IMR-90 (cell line): ENCODE measurements at places on chromosomes 16 and 17.
A peak's percentile ranks its signal among the peaks of the same experiment; 100 is the strongest.

DNA sequence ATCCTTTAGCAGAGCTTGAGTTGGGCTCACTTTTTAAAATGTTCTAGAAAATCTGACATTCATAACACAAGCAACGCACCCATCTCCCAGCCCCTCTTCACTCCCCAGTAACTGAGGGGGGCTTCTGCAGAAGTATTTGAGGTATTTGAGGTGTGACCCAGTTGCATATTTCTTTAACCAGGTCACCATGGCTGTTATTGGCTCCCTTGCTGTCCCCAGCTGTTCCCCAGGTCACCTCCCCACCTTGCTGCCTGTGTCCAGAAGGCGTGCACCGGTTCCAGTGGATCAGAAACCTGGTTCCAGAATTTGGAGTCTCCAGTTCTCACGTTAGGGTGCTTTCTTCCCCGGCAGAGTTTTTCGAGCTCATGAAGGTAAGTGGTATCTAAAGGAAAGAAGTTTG lies 13.8 kb downstream of the PGS1 start:
- no peak for DNase-seq

GRCh38 chr17:8288336-8289102 lies at the start of gene RANGRF:
RANGRF (plus strand) TSS chr17:8288670; CDS start chr17:8288789, 119 bp downstream.
- DNase-seq = peak; percentile 75

DNA sequence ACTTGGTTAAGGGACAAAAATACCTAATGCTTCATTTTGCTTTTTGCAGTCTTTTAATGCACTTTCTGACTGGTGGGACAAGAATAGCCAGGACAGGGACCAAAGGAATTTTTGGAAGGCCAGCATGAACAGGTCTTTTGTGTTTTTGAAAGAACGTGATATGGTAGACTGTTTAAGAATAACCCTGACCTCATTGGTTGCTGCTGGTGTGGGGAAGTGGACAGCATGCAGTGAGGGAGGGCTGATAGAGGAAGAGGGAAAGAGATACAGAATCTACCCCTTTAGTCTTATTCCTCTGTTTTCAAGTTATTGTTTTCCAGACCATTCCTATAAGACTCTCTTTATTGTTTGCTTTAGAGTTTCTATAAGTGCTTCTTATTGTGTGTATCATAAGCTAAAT lies 816.2 kb downstream of the CDH11 start:
- no peak for DNase-seq

DNA sequence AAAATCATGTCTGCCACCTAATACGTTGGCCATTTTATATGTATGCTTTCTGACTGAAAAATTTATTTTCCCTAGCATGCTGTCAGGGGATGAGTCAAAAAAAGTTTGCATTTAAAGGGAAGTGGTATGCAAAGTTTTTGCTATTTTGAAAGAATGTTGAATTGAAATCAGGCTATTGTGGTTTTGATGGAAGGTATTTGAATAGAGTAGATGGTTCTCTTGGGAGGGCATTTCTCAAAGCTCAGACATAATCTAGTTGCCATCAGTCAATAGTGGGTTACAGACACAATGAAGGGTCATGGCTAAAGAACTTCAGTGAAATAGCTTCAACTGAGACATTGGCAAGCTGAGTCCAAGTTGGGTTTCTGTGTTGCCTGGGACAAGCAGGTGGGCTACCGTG lies 102.4 kb downstream of the MAP2K6 start:
- no peak for DNase-seq

DNA sequence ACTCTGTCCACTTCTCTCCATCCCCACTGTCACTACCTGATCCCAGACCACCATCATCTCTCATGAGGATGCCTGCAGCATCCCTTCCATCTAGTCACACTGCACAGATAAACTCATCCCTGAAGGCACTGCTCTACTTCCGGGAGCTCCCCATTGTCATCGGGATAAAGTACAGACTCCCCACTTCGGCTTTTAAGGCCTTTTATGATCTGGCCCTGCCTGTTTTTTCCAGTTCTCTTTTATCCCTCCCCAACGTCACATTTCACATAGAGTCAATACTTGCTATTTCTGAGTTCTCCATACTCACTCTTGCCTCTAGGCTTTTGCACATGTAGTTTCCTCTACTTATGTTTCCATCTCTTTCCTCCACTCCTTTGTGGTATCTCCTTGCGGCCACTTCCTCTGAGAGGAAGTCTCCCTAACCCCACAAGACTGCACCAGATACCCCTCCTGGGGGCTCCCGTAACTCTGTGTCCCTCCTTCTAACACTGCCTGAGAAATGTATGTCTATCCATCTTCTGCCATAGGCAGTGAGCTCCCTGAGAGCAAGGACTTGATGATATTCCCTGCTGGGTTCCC lies 66.9 kb downstream of the COPRS start:
- no peak for DNase-seq

- DNase-seq = peak; percentile 19
These were observed 138.2 kb upstream of the COX10 start for GRCh38 chr17:13931111-13931526.

GRCh38 chr17:15409721-15410250 lies 57.6 kb downstream of the CDRT4 start:
- DNase-seq = peak; percentile 98

DNA sequence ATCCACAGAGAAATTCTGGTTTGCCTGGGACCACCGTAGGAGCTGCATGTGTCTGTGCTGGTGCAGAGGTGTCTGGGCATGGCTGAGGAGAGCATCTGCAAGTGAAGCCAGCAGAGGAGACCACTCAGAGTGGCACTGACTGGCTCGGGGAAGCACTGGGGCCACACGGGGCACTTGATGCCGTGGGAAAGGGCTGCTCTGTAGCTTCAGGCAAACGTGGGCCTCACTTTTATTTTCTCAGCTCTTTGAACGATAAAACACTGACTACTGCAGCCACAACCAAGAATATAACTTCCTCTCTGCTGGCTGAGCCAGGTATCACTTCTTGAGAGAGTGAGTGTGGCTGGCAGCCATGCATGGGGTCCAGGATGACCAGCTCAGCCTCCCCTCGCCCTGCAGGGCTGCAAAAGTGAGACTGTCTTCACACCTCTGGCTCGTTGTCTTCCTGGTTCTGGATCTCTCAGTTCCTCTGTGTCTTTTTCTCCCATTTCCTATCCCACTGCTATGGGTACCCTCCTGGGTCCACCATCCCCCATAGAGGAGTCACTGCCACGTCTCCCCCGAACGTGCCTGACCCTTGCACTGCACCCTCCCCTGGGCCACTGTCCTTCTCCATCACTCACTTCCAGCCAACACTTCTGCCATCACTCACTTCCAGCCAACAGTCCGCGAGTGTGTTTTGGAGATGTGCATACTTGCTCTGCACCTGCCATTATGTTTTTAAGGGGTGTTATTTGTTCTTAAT lies 201.4 kb upstream of the CHMP6 start:
- DNase-seq = no peak

GRCh38 chr16:78902321-78902720 lies 698.2 kb downstream of the MAF start:
- DNase-seq = no peak

- DNase-seq = no peak
These were observed 27.4 kb downstream of the EMP2 start for GRCh38 chr16:10552998-10553491.

DNA sequence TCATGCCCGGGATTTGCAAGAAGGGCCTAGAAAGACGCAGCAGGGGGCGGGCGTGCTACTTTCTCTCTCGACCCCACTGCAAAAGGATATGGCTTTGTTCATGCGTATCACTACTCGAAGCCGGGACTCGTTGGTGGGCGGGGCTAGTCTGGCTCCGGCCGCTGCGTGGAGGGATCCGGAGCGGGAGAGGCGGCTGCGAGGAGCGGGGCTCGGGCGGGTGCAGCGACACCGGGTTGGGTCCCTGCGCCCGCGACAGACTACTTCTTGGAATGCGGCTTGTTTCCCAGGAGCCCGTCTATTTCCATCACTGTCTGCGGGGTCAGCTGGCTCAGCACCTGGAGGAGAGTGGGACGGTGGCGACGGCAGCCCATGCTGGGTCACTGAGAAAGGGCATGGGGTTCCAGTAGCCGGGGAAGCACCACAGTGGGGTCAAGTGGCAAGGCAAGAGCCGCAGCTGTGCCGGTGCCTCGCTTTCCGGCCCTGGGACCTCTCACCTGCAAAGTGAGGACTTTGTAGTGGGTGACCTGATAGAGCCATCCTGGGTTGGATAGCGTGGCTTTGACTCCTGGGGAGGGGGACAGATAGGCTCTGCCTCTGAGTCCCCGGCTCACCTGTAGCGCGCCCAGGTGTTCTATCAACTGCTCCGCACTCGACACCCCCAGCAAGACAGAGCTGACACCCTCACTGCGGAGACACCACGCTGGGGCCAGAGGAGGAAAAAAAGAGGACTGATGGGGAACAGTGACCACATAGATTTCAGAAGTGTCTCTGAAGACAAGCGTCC lies 6.6 kb downstream of the KCNAB3 start:
- peak; percentile 67 for DNase-seq

DNA sequence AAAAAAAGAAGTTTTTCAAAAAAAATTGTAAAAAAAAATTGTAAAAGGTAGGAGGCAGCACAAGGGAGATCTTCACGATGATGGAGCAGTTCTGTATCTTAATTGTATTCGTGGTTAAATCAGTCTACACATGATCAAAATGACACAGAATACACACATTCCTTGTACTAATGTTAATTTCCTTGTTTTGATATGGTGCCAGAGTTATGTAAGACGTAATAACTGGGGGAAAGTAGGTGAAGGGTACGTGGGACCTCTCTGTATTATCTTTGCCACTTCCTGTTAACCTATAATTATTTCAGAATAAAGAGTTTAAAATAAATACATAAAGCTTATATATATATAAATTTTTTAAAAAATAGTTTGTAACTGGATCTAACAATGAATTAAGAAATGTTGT lies 36.8 kb downstream of the HELZ start:
- no peak for DNase-seq

GRCh38 chr17:82835766-82836512 lies 3.9 kb downstream of the ZNF750 start:
- no peak for DNase-seq

- DNase-seq = peak; percentile 92
These were observed 89.5 kb downstream of the CLEC16A start for GRCh38 chr16:11033629-11034420.

- peak; percentile 77 for DNase-seq
These were observed 2.1 kb upstream of the EPOP start for GRCh38 chr17:38676706-38677504.

DNA sequence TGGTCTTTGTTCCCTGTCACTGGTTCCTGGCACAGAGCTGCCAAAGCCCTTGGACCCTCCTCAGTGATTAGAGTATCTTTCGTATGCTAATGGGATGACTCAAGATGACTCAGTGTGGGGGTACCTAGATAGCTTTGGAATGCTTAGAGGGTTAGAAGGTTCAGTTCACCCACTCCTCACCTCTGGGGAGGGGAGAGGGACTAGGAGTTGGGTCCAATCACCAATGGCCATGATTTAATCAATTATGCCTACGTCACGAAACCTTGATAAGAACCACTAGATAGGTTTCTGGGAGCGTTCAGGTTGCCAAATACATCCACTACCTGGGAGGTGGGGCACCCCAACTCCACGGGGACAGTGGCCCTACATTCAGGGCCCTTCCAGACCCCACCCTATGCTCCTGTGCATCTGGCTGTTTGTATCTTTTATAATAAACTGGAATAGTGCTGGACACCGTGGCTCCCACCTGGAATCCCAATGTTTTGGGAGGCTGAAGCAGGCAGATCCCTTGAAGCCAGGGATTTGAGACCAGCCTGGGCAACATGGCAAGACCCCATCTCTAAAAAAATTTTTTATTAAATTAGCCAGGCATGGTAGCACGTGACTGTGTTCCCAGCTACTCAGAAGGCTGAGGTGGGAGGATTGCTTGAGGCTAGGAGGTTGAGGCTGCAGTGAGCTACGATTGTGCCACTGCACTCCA lies 29.2 kb upstream of the LITAF start:
- DNase-seq = peak; percentile 41

GRCh38 chr17:62172492-62173291 lies 107.6 kb upstream of the MED13 start:
- DNase-seq = no peak

DNA sequence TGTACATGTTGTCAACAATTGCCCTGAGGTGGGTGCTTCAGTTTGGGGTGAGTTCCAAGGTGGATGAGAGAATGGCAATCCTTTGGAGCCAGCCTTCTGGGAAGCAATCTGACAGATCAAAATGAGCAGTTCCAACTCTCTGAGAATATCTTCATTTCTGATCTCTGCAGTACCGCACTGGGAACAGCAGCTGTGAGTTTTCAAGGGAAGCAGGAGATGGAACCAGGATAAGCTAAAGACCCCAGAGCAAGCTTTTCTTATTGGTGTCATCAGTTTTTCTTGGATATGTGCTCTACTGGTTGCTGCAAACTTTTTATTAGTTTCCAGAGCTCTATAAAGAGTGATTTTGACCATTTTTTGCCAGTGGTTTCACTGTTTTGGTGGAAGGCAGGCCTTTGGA lies 94.7 kb downstream of the KCNJ12 start:
- no peak for DNase-seq

- no peak for DNase-seq
These were observed 19.2 kb downstream of the FMNL1 start for GRCh38 chr17:45240905-45241327.

GRCh38 chr16:31157136-31157535 lies 7.3 kb upstream of the PRSS36 start:
- no peak for DNase-seq

GRCh38 chr17:47810200-47810821 lies 11.3 kb downstream of the OSBPL7 start:
- peak; percentile 87 for DNase-seq

DNA sequence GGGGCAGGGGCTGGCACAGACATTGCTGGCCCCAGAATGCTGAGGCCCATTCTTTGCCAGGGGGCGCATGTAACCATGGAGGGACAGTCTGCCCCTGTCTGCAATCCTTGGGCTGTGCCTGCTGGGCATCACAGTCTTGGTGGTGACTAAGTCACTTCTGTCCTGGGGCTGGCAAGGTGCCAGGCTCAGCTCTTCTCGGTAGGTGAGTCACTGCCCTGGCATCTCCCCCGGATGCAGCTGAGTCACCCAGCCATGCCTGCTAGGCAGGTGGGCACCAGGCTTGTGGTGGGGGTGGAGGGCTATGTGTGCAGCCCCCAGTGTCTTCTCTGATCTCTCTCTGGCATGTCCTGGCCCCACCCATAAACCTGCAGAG lies 5.6 kb downstream of the RARA start:
- DNase-seq = peak; percentile 91

DNA sequence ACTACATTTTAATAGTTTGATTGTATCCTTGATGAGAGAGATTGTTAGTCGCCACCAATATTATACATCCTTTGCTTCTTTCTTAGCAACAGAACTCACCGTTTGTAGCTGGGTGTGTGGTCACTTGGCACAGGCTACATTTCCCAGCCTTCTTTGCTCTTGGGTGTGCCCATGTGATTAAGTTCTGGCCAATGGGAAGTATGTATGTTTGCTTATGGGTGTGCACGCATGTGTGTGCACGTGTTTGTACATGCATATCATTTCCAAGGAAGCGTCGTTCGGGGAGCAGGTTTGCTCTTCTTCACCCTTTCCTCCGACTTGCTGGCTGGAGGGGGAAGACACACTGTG lies 4.4 kb upstream of the SEC14L1 start:
- no peak for DNase-seq

DNA sequence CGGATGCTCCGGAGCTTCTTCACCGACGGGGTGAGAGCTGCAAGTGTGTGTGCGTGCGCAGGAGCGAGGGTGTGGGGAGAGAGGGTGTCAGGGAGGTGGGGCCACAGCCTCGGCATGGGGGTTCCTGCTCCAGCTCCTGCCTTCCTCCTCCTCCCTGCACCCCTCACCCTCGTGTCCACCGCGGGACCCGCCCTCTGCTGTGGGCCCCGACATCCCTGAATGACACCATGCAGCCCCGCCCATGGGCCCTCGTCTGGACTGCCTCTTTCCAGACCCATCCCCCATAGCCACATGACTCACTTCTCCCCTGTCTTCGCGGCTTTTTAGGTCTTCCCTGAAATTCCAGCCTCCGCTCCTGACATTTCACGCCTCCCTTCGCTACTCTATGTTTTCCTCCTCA lies 41.6 kb downstream of the ARHGAP23 start:
- DNase-seq = peak; percentile 72

- no peak for DNase-seq
These were observed 355 bp downstream of the TLE7 start for GRCh38 chr16:71441348-71442050.
